ENCODE measurements at places on chromosomes 5 and 9.

DNA sequence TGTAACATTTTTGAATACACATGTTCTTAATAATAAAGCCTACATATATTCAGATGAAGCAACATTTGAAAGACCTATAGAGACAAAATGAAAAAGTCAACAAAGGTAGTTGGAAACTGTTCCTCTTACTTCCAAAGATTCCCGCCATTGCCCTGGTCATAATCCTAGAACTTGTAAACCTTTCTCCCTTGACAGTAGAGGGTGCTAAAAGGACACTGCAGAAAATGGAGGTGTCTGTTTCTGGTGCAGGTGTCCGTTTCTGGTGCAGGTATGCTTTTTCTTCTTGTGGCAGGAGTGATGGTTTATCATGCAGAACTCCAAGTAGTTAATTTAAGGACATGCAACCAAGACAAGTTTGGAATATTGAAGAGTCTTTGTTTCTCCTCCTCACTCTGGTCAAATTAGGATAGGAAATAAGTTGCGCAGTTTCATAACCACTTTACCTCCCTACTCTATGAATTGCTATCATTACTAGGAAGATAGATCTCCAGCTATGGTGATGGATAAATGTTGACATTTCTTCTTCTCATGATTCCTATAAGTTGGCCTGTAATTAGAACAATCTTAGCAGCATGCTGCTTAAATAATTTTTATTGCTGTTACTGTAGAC lies 56.0 kb upstream of the FAM174A start:
- H3K27ac ChIP-seq, result no peak overlapping the region
- H3K4me3 ChIP-seq, result no peak overlapping the region
- no peaks in the 10 kb centered on the region for H3K4me1 ChIP-seq
- peak; percentile 12 for DNase-seq
- no peaks in the 10 kb centered on the region for H3K27me3 ChIP-seq

DNA sequence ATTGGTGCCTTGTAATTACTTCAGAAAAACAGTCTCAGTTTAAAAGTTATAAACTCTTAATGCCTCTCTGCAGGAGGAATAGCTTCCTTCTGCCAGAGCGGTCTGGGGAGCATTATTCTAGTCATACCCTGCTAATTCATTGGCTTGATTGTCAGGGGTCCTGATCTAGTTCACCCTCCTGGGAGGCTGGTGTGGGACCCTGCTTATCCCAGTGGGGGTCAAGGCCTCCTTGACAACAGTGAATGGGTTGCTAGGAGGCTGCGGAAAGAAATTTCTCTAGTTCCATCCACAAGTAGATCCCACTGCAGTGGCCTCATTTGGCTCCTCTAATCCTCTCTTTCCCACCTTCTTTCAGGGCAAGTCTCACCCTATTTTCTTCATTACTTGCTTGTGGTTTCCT lies 105.7 kb downstream of the TMC1 start:
- H3K4me1 ChIP-seq, result no peaks in the 10 kb centered on the region
- H3K4me3 ChIP-seq, result no peak overlapping the region
- peaks cover 3% of the 10 kb centered on the region for H3K27me3 ChIP-seq
- H3K36me3 ChIP-seq, result no peaks in the 10 kb centered on the region
- no peak for DNase-seq

GRCh38 chr5:89729623-89730301 lies 679.8 kb downstream of the CETN3 start:
- DNase-seq, result no peak
- no peaks in the 10 kb centered on the region for H3K4me1 ChIP-seq
- no peaks in the 10 kb centered on the region for H3K27me3 ChIP-seq
- H3K4me3 ChIP-seq, result no peak overlapping the region
- no peak overlapping the region for H3K27ac ChIP-seq

DNA sequence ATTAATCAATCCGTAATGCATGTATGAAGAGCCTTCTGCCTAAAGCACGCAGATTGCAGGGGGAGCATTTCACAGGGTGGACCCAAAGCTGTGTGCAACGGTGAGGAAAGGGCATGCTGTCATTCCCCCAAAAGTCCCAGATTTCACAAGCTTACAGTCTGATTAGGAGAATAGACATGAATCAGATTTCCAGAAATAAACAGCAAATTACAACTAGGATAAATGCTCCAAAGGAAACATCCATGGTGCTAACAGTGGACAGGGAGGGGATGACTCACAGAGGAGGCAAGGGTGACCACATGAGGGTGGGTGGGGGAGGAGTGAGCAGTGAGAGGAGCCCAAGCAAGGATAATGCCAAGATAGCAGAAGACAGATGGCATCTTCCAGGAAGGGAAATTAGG lies 258.4 kb upstream of the TAS2R1 start:
- H3K4me1 ChIP-seq, result no peaks in the 10 kb centered on the region
- H3K27ac ChIP-seq, result no peak overlapping the region
- H3K27me3 ChIP-seq, result no peaks in the 10 kb centered on the region

All from activated CD4-positive, alpha-beta T cell treated with anti-CD3 and anti-CD28 coated beads, Interleukin-2, amount 10 ng/mL, durations not matched to agents 7 days and 5 days (primary cell).